ENCODE measurements at places on chromosomes 5 and 9.
A peak's percentile ranks its signal among the peaks of the same experiment; 100 is the strongest.

- DNase-seq: no peak
Measured at GRCh38 chr5:10612251-10612650, 48.4 kb downstream of the ANKRD33B start.

- no peak for DNase-seq
Measured at GRCh38 chr5:3780907-3781306, 185.3 kb downstream of the IRX1 start.

DNA sequence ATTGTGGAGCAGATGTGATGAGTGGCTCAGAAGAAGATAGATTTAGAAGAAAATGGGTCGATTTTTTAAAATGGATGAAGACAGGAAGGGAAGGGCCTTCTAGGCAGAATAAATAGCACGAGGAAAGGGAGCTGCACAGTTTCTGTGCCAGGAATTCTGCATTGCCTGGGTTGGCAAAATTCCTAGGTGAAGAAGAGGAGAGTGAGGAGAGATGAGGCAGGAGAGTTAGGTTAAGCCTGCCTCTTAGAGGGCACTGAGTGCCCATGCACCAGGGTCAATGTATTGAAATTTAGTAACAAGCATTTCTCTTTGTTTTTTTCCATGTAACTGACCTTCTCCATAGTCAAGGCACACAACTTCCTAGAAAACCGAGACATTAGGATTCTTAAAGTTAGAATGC, 159.5 kb downstream of the YTHDC2 start:
- DNase-seq: no peak

GRCh38 chr5:132428484-132429462, 59.3 kb downstream of the SLC22A5 start:
- DNase-seq: no peak

GRCh38 chr9:33472881-33473615, 676 bp downstream of the NOL6 start:
- DNase-seq: no peak

GRCh38 chr9:127492616-127493015, 41.3 kb downstream of the LRSAM1 start:
- no peak for DNase-seq

DNA sequence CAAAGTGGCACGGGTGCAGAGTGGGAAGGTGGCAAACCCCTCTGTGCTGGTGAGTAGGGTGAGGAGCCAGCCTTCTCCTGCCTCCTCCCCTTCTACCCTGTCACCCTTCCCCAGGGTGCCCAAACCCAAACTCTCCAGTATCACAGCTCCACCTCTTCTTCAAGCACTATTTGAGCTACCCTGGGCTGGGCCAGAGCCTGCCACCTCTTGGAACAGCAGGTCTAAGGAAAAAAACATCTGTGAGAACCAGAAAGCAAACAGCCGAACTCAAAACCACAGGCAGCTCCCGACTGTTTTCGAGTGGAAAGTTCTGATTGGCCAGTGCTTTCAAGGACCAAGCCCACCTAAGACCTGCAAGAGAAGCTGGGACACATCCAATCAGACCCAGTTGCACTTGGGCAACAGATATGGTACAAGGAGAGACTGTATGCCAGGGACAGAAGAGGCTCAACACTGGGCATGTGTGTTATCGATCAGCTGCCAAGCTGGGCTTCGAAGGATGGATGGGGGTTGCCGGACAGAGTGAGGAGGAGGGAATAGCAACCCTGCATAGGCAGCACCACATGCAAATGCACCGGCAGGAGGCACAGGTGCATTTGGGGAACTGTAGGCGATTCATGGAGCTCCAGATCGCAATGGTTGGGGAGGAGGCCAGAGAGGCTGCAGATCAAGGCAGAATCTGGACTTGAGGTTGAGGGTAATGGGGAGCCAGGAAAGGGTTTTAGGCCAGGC, 19.7 kb downstream of the ACSL6 start:
- no peak for DNase-seq

DNA sequence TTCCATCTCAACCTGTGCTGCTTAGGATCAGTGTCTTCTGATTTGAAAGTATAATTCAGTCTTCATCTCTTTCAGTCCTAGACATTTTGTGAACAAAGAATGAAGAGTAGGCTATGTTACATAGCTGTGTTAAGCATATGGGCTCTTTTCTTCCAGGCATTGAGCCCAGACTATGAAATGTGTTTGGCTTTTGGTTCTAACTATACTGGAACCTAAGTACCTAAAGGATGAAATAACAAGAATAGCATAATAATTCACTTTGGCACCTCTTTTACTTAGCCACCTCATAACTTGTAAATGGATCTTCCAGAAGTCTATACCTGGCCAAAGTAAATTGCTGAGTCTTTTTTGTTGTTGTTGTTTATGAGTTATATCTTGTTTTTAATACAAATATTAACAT, 71.4 kb downstream of the SLF1 start:
- no peak for DNase-seq

GRCh38 chr5:92927291-92927778, 653.7 kb downstream of the NR2F1-AS1 start:
- no peak for DNase-seq

- no peak for DNase-seq
Measured at GRCh38 chr9:36729906-36730305, 157.2 kb downstream of the MELK start.

DNA sequence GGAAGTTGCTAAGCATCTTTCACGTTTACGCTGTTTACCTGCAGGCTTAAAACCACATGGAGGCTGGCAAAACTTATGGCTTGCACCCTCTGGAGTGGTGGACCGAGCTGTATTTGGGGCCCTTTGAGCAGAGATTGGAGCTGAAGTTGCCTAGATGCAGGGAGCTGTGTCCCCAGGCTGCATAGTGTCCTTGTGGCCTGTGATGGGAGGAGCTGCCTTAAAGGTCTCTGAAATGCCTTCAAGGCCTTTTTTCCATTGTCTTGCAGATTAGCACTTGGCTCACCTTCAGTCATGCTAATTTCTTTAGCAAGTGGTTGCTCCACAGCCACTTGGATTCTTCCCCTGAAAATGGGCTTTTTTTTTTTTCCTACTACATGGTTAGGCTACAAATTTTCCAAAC, 81.5 kb upstream of the CHD1 start:
- no peak for DNase-seq

DNA sequence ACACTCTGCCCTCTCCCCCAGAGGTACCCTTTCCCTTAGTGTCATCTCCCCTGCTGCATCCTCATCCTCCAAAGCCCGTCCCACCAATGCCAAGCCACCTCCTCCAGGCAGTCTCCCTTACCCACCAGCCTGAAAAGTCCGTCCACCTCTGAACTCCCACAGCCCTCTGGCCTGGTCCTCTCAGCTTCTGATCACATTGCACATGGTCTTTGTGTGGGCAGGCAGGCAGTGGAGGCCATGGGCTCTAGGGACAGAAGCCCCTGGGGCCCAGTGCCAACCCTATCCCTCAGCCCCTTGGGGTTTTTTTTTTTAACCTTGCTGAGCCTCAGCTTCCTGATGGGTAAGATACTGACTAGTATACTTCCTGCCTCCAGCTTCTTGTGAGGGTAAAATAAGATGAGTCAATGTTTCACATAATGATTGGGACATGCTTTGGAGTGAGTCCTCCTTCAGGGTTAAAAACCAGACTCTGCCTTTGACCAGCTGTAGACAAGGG, 19.4 kb downstream of the CSF1R start:
- no peak for DNase-seq

- DNase-seq: no peak
Measured at GRCh38 chr9:97394881-97395280, 17.0 kb upstream of the TDRD7 start.

DNA sequence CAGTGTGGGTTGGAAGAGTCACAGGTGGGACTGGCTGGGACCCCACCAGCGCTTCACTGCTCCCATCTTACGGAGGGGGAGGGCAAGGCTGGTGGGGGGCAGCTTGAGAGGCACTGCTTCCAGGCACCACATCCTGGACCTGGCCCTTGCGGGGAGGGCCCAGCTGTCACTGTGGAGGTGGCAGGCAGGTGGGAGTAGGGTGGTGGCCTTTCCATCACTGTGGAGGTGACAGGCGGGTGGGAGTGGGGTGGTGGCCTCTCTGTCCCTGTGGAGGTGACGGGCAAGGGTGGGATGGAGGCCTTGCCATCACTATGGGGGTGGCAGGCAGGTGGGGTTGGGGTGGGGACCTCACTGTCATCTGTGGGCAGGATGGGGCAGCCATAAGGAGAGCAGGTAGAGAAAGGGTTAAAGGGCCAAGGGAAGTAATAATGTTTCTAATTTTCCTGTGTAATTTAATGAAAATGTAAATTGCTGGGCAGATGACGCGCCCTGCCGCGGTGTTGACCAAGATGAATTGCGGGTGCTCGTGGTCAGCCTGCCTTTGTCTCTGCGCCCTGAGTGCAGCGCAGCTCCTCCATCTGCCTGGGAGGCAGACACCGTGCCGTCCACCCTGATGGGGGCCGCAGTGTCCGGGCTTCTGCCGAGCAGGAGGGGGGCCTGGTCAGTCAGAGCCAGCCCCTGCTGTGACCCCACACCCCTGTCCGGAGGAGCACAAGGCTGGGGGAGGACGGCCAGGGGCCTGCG, 20.8 kb downstream of the RXRA start:
- no peak for DNase-seq

GRCh38 chr5:32443541-32444430, 754 bp downstream of the ZFR start:
- DNase-seq: peak; percentile 48

- DNase-seq: no peak
Measured at GRCh38 chr9:93309889-93310425, 126.0 kb downstream of the WNK2 start.

- no peak for DNase-seq
Measured at GRCh38 chr9:95076696-95077052, 240.8 kb downstream of the FANCC start.

- no peak for DNase-seq
Measured at GRCh38 chr5:30469691-30470090, 723.8 kb upstream of the CDH6 start.

GRCh38 chr5:1423901-1424603, 21.2 kb downstream of the SLC6A3 start:
- DNase-seq: no peak

- DNase-seq: no peak
Measured at GRCh38 chr5:163281512-163281911, 155.9 kb upstream of the CCNG1 start.

- no peak for DNase-seq
Measured at GRCh38 chr5:161077496-161077895, 225.5 kb upstream of the ATP10B start.

DNA sequence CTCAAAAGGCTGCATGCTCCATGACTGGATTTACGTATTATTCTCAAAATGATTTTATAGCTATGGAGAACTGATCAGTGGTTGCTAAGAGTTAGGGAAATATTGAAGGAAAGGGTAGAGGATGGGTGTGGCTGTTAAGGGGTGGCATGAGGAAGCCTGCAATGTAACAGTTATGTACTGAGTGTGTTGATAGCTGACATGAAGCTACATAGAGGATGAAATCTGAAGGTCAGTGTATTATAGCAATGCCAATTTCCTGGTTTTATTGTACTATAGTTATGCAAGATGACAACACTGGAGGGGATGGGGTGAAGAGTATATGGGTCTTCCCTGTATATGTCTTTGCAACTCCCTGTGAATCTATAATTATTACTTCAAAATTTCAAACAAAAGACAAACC, 51.0 kb downstream of the TMEM245 start:
- DNase-seq: no peak

DNA sequence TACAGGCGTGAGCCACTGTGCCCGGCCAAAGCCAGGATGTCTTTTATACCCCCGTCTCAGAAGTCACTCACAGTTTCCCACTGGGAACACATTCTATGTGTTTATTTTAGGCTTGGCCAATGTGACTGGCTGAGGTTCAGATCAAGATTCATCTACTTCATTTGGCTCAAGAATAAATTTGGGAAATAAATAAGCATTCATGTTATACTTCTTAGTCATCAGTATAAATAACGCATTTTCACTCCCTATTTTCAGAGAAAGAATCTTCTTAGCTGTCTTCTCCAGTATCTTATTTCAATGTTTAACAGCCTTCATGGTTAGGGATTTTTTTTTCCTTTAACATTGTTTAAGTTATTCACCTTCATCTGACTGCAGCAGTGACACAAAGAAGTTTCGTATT, 11.8 kb downstream of the S100Z start:
- no peak for DNase-seq

DNA sequence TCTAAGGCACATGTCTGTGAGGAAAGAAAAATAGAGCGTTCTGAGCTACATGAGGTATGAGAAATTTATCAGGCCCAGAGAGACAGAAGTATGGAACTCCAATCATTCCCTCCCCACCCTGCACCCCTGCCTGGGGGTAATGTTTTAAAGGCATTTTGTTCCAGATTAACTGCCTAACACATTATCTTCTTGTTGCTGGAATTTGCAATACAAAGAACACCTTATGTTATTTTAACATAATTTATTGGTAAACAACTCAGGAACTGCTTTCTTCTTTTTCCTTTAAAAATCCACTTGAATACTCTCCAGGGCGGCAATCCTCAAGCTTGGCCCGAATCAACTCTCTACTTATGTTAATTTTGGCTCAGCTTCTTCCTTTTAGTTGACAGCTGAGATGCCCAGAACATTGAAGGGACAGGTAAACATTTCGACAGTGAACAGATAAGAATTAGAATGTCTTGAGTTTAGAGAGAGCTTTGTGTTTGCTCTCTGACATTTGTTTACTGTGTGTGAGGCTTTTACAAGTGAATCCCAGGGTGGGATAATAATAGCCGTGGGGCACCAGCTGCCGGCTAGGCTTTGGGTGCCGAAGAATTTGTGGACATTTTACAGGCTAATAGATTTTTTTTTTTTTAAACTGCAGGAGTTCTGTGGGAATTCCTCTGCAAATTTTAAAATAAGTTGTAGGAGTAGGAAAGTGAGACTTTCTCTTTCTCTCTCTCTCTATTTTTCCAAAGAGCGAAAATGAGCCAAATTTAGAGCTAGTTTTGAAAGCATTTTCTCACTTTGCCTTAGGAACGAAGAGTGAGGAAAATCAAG, 96.4 kb upstream of the TAF11L2 start:
- no peak for DNase-seq

DNA sequence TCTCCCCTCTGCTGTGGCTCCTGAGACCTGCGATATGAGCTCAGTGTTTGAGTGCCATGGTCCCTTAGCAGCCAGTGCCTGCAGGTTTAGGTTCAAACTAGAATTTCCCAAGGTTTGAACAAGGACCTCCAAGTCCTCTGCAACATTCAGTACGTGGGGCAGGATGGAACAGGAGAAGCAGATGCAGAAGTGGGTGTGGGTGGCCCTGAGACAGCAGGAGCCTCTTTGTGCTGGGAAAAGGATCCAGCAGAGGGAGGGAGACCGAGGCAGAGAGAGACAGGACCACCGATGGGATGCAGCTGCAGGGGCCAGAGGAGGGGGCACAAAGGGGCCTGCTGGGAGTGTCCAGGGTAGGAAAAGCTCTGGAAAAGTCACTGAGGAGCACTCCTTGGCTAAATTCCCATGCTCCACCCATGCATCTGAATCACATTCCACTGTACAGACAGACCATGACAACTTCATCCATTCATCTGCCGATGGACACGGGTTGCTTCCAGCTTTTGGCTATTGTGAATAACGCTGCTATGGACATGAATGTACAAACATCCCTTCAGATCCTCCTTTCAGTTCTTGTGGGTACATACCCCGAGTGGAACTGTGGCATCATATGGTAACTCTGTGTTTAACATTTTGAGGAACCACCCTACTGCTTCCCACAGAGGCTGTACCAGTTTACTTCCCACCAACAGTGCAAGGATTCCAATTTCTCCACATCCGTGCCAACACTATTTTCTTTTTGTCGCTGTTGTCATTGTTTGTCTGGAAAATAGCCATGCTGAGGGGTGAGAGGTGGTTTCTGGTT, 26.7 kb upstream of the SUSD3 start:
- no peak for DNase-seq
